ENCODE measurements at places on chromosomes 6 and 20. TPM values are rescaled to one million over a fixed set of nuclear protein-coding genes. Genes with fewer than 3 reads are reported as not detected.

GRCh38 chr20:24791953-24792352 lies 157.1 kb upstream of the CST7 start:
- no peak for DNase-seq

DNA sequence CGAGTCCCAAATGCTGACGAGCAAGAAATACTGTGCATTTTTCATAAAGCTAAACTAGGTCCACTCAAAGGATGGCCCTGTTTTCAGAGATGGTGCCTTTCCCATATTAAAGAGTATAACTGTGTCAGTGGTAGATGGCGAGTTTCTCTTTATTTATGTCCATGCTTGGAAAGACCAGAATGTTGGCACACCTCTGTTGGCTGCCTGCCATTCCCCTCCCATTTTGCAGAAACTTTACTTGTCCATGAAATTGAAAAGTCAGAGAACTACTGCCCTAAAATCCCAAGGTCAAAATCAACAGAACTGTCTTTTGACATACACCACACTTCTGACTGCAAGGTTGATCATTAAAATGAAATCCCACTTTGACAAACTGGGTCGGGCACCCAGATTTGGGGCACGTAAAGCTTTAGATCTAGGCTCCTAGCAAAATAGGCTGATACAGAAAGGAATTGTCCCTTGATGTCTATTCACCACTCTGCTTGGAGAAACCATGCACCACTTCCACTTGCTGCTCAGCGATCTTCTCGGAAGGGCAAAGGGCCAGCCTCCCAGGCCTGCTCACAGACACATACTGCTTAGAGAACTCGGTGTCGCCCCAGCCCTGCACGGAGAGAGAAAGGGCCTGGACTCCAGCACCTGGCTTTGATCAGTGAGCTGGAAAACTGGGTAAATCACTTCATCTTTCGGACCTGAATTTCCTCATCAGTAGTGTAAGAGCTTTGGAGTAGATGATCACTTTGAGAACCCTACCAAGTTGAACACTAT lies 130.0 kb downstream of the AGPAT4 start:
- DNase-seq: no peak

DNA sequence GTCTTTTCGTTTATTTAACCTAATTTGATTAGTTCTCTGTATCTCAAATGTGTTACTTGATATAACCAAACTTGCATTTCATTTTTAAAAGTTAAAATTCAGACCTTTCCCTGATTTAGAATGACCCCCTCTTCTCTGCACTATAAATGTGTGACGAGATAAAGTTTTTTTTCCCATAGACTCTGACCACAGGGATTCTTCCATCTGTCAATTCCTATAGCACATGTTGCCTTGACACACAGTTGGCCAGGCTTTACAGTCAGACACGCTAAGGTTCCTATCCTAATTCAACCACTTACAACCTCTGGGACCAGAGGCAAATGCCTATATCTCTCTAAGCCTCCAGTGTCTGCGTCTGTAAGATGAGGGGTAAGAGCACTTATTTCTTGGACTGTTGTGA lies 40.6 kb downstream of the KCNS1 start:
- DNase-seq: no peak

Gene RSPH3
- 16.7 TPM for polyA plus RNA-seq

DNA sequence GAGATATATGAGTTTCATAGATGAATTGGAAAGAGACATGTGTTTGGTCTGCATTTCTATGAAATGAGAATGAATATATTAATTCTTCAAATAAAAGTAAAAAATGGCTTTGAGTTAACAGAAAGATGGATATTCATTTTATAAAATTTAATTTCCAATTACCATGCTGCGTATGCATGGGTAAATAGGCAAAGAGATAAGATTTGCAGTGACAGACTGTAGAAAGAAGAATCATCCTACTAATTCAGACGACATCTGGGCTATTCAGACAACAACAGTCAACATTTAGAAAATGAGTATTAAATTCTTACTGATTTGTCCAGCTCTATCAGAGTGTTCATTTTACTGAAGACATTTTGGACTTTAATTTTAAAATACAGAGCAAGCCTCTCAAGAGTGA lies 602.2 kb upstream of the NRSN1 start:
- DNase-seq: no peak

DNA sequence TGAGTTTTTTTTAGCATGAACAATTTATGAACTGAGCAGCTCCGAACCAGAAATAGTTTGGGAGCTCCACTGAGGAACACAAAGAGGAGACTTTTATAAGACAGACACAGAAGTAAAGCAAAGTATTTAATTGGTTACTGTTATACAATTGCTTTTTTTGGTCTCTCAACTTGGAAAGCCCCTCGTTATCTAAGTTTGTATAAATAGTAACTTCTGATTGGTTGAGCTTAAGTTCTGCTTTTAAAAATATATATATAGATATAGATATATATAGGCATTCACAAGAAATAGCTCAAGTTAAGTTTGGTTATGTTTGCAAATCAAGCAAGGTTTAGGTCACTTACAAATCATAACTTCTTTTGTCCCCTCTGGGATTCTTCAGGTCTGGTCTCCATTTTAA lies 20.2 kb upstream of the NCR2 start:
- DNase-seq: no peak

- DNase-seq: no peak
Measured at GRCh38 chr20:19012676-19013075, 199.1 kb downstream of the SCP2D1 start.

GRCh38 chr6:147131532-147132128 lies 72.6 kb upstream of the STXBP5 start:
- DNase-seq: no peak

DNA sequence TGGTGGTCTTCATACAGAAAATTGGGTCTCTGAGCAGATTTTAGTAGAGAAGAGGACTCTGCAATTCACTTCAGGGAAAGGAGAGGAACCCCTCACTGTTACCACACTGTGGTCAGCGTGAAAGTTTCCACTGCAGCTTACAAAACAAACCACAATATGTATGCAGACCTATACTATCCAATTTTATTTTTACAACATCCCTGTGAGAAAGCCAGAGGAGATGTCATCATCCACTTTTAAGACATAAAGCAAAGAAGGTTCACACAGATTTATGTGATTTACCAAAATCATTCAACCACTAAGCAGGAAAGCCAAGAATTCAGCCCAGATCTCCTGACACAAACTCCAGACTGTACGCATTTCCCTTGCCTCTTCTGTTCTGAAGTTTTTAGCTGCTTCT lies 442.4 kb downstream of the FRK start:
- no peak for DNase-seq

DNA sequence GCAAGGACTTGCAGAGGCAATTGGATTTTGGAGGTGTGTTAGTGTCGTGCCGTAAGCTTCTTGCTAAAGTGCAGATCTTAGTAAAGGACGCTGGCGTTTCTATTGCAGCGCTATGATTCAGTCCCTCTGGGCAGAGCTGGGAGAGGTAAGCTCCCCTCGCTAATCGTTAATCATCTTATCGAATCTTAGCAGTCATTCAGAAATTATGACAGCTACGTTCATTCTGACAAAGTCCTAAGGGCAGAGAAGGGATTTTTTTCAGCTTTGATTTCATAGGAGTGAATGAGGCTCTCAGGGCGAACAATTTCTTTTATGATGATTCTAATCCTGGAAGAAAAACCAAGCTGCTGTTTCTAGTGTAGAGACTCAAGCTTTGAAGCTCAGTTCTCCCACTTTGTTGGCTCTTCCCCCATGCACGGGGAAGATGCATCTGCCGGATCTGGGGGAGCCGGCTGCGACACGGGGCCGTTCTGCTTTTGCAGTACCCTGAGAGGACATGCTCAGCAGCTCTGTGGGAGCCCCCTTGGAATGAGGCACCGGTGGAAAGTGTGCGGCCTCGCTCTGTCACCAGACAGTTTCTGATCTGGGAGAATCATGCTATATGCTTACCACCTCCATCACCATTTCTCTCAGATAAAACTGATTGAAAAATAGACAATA lies 79.1 kb upstream of the SLC22A23 start:
- DNase-seq: no peak
